Activated naive CD8-positive, alpha-beta T cell treated with anti-CD3 and anti-CD28 coated beads, Interleukin-2, amount 50 U/mL, for 24 hours (primary cell): ENCODE measurements at places on chromosomes 1 and 21.

DNA sequence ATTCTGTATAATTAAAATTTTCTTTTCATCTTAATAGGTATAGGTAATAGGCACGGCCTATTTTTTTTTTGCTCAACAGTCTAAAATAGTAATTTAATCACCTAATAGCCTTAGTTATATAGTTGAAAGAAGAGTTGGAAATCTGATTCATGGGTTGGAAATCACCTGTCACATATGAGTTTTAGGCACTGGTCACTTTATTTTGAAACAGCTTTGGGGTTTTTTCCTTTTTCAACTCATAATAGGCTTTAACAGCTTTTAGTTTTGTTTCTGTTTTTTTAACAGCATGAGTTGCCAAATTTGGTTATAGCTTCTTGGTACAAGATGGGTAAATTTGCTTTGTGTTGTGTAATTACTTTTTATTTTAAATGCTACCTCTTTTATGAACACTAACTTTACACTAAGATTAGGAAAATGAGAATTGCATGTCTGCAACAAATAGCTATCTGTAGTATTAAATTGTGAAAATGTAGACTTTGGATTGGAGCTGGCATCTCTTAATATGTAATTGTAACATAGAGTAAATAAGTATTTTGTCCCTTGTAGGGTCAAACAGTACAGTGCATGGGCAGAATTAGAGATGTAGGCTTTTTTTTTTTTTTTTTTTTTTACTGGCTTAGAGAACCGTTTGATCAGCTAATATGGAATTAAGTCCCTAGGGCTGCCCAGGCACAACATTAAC, 109.8 kb downstream of the OSBPL9 start:
- no peak for DNase-seq

GRCh38 chr1:80441664-80442063, 1359.1 kb upstream of the ADGRL2 start:
- DNase-seq: no peak

DNA sequence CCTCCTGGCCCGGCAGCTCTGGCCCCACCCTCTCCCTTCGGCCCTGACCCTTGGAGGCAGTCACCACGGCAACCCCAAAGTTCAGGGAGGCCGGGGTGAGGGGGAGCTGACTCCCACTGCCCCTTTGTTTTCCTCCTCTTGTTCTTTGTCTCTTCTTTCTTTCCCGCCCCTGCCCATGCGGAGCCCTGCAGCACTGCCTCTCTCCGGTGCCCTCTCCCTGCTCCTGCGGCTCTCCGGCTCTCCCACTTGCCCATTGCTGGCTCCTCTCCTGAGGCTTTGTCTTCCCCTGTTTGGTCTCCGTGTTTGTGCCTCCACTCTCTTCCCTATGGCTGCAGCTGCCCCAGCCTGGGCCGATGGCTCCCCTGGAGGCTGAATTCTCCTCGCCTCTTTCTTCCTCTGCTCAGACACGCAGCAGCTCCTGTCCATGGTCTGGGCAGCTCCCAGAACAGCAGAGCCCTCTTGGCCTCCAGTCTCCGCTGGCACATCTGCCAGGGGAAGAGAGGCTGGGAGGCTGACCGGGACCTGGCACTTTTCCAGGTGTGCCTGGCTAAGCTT, 5.8 kb downstream of the CELSR2 start:
- DNase-seq: no peak

DNA sequence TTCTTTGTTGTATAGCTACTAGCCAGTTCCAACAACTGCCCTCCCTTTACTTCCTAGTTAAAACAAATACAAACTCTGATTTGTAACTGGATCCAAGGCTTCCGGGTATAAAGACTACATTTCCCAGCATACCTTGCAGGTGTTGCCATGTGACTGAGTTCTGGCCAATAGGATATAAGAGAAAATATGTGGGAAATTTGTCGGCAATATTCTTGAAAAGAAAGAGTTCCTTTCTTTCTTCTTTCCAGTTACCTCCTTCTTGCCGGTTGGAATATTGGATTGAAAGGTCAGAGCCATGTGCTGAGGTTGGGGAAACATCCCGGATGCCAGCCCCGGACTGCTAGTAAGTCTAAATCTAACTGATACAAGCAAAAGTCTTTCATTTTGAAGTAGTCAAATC, 23.0 kb upstream of the ZBTB40 start:
- DNase-seq: no peak

- no peak for DNase-seq
Measured at GRCh38 chr1:95140791-95141190, 23.6 kb downstream of the TLCD4 start.

GRCh38 chr1:92764116-92764515, 20.8 kb downstream of the EVI5 start:
- no peak for DNase-seq

DNA sequence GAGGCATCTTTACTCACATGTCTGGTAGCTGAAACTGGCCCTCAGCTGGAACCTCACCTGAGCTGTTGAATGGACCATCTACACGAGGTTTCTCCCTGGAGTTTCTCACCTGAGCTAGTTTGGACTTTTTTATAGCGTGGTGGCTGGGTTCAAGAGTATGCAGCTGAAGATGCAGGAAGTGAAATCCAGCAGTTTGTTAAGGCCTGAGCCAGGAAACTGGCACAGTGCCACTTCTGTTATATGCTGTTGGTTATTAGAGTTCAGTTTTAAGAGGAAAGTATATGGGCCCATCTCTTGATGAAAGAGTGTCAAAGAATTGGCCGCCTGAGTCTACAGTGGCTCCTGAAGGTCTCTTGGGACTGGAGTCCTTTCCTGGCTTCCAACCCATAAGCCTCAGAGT, 35.6 kb downstream of the STUM start:
- DNase-seq: no peak

DNA sequence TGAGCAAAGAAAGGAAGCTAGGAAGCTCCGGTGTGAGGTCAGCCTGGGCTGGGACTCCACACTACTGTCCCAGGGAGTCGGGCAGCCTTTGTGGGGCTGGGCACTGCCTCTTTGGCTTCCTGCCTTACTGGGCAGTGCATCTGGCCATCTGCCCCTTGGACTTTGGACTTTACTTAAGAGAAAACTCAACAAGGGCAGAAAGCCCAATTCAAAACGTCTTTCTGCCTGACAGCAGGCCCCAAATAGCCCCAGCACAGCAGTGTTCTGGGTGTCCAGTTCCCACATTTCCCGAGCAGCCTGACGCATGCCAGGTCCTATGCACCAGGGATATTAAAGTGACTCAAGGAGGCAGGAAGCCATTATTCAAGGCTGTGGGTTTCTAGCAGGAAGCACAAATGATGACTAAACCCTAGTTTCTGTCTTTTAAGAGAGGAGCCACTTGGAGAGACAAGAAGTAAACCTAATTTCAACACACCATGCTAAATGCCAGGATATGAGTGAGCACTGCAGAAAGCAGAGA, 37.9 kb upstream of the EDEM3 start:
- peak; percentile 9 for DNase-seq

GRCh38 chr1:157574836-157575235, 22.5 kb upstream of the FCRL5 start:
- DNase-seq: no peak

DNA sequence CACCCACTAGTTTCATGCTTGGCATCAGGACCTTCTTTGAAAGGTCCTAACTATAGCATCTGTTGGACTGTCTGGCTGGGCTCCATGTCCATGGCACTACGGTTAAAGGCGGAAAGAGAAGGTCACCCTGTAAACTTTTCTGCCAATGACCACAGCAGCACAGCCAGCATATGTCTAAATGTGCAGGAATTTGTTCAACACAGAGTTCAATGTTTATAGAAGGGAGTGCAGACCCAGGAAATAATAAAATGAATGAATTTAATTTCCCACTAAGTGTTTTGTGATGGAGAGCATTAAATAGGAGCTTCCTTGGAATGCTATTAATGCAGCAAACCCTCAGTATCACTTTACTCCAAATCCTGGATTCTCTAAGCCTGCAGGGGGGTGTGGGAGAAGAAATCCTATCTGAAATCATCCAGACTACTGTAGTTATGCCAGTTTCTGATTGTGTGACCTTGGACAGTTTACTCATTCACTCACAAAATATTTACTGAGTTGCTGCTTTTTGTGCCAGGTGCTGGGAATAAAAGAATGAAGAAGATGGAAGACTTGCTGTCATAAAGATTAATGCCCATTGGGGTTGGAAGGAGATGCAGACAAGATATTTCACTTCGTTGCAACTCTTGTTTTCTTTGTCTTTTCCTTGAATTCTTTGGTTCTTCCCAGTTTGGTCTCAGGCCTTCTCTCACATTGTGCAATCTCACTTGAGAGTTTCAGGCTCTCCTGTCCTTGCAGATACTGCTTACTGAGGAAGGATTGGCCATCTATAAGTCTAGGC, 195.0 kb downstream of the ROR1 start:
- DNase-seq: no peak

DNA sequence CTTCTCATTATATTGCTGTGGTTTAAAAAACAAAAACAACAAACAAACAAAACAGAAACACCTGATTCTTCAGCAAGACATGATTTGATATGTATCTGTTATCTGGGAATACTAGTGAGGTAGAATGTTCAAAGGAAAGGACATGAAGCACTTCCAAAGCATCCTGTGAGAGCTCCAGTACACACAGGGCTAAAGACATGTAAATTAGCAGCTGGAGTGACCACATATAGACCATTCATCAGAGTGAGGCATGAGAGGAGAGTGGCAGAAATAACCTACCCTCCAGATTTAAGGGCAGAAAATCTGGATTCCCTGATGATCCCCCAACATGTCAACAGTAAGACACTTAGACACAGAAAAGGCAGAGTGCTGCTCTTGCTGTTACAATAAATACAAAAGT, 260.5 kb upstream of the CHRM3 start:
- DNase-seq: no peak
